ENCODE measurements at places on chromosomes 13 and 19.

DNA sequence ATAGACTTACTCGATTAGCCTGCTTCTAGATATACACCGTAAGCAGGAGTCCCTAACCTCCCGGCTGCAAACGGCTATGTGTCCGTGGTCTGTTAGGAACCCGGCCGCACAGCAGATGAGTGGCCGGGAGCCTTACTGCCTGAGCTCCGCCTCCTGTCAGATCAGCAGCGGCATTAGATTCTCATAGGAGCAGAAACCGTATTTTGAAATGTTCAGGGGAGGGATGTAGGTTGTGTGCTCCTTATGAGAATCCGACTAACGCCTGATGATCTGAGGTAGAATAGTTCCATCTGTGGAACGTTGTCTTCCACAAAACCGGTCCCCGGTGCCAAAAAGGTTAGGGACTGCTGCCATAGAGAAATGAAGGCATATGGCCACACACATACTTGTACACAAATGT lies 1491.9 kb downstream of the SLITRK5 start:
- no peak for DNase-seq

GRCh38 chr19:16117594-16118033 lies 5.9 kb downstream of the RAB8A start:
- no peak for DNase-seq

GRCh38 chr13:50082426-50083281 lies 67.4 kb downstream of the KCNRG start:
- DNase-seq, result no peak

DNA sequence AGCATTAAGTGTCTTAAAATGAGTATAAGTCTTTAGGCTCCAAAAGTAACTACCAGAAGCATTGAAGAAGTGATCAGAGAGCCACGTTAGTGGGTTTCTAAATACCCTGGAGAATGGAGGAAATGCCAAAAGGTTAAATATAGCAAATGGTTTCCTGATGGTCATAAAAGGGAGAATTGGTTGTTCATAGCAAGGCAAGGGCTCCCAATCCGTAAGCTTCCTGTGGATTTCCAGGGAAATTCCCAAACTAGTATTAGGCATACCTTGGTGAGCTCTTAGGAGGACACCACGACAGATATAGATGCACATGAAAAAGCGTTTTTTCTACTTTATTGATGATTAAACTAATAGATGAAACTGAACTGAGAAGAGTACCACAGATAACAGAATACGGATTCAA lies 410.9 kb downstream of the FOXO1 start:
- no peak for DNase-seq

- no peak for DNase-seq
These were observed 12.4 kb downstream of the MAST3 start for GRCh38 chr19:18109733-18110608.

DNA sequence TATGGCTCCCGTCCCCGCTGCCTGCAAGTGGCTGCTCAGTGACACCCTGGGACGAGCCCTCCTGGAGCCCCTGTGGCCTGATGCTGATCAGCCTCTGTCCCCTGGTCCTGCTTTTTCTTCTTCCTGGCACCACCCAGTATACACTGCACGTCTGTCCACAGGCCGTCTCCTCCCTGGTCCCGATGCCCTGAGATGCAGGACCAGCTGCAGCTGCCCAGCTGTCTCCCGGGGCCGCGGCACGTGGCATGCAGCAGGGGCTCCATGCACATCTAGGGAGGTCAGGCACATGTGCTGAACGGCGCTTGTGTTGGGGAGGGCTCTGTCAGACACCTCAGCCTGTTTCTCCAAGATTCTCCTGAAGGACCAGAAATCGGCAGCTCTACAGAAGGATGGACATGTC lies 30.2 kb downstream of the ZFR2 start:
- no peak for DNase-seq

DNA sequence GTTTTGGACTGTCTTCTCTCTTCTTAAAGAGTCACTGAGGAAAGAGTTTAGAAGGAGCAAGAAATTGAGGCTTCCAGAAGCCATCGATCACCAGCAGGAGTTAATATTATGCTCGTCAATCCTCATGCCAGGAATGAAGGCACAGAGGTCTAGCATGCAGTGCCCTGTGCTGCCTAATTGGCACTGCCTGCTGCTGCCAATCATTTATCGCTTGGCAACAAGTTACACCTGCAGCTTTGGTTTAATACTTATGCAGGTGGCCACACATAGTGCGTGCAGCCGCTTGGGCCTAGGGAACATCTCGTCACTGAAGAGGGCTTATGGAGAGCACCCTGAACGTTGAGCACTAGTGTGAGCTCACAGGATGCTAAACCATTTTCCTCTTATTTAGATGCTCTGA lies 2.7 kb upstream of the SOX1 start:
- no peak for DNase-seq

DNA sequence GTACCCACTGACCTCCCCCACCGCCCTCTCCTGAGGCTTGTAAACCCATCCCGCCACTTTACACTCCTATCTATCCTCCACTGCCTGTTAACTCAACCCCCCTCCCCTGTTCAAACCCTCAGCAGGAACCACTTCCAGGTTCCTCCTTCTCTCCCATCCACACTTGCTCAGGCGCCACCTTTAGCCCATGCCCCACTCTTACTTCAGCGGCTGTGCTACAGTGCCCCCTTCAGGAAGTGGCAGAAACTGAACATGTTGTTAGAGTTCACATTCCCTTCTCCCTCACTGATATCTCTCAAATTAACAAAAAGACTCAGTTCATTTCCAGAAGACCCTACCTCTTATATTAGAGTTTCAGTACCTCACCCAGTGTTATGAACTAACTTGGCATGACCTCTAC lies 49.4 kb downstream of the ZNF91 start:
- no peak for DNase-seq

GRCh38 chr19:34231439-34231838 lies 22.9 kb upstream of the GARRE1 start:
- DNase-seq, result no peak

GRCh38 chr13:79799059-79799867 lies 318.3 kb downstream of the NDFIP2 start:
- no peak for DNase-seq

- DNase-seq, result no peak
These were observed 343.8 kb downstream of the MZT1 start for GRCh38 chr13:72383646-72384045.

GRCh38 chr19:8075158-8076074 lies 22.9 kb downstream of the CCL25 start:
- DNase-seq, result no peak

Measured in vagina (tissue), 2 donors.